ENCODE measurements at places on chromosomes 11 and 22.

GRCh38 chr22:19766240-19766510, 5.6 kb downstream of the TBX1 start:
- no peak for DNase-seq

- no peak for DNase-seq
These were observed 548 bp downstream of the FDXACB1 start for GRCh38 chr11:111878385-111878848.

GRCh38 chr11:116485425-116485824, 287.4 kb downstream of the BUD13 start:
- no peak for DNase-seq

DNA sequence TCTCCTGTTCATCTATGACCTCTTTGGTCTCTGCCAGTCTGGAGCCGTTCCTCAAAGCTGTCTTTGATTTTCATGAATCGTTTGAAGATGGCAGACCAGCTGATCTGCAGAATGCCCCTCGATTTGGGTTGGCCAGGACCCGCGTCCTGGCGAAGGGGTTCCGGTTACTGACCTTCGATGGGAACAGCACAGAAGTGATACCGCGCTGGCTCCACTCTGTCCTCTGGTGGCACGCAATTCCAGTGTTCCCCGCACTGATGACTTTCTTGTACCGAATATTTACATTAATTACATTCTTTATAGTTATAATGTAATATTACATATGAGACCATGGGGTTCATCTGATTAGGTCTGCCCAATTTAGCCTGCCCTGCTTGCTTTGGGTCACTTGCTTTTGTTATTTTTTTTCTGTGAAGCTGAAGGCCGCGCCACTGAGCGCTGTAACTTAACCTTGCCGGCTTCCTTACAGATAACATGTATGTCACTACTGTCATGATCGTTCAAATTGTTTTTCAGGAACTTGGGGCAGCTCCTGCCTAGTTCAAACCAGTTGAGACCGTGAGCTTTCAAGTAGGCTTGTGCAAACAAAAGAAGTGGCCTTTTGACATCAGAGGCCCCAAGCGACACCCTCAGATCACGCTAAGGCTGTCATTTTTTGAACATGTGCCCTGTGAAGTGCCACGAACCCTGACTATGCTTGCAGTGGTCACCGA, 4.1 kb upstream of the USP18 start:
- no peak for DNase-seq

- no peak for DNase-seq
These were observed 194.6 kb downstream of the INSC start for GRCh38 chr11:15309296-15309695.

- DNase-seq, result no peak
These were observed 187.3 kb upstream of the SOX6 start for GRCh38 chr11:16543642-16544041.

GRCh38 chr11:19703211-19703610, 9.4 kb upstream of the NAV2 start:
- no peak for DNase-seq

DNA sequence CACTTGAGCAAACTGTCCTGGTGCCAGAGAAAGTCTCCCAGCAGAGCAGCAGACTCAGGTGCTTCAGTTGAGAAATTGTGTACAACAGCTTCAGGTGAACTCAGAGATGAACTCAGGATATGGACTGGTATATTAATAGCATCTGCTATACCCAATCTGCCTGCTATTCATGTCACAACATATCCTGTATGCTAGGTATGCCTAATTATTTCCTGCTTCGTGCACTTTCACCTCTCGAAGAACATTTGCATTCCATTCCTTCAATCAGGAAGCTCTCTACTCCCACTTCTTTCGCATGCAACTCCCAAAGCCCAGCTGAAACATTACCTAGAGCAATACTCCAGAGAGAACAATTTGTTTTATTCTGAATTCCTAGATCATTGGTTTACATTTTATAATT, 207.7 kb downstream of the KCNA4 start:
- no peak for DNase-seq

- DNase-seq, result no peak
These were observed 25.1 kb downstream of the MMP13 start for GRCh38 chr11:102930451-102930850.

DNA sequence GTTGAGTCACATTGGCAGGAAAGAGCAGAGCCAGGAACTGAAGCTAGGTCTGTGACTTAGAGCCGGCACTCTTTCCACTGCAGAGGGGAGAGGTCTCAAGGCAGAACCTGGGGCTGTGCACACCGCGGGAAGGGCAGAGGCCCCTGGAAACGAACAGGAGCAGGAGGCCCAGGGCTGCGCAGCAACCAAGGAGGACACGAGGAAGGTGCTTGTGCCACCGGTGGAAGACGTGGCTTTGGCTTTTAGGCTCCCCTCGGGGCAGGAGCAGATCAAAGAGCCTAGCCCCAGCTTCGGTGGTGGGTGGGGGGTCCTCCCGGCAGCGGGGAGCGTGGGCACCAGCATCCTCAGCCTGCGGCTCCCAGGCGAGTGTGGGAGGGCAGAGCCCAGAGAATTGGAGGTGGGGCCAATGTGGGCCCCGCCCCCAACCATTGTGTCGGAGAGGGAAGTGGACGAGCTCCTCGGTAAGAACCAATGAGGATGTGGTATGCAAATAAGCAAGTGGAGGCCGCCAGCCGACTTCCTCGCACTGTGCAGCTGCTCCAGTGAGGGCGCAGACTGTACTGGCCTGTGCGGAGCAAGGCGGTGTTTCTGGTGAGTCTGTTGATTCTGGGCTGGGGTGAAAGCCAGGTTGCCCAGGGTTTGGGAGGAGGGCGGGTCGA, at the start of gene CCDC116:
TSS of gene CCDC116 (plus strand) at position 524 of the 659 bp plus-strand sequence. CDS start 422 bp downstream, outside the sequence.
- peak; percentile 52 for DNase-seq

DNA sequence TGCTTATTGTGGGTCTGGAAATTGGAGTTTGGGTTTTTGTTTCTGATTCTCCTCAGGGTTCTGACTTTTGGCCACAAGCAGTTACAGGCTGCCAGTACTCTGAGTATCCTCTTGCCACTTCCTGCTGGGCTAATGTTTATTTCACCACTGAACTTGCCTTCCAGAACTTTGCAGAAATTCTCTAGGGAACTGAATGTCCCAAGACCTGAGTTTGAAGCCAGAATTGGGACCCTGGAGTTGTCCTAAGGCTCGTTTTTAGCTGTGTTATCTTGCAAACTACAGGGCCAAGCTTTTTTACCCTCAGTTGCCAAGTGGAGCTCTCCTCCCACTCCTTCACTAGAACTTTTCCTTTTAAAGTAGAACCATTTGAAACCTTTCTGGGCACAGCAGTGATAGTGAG, 89.9 kb downstream of the FAT3 start:
- DNase-seq, result no peak

GRCh38 chr11:66964495-66964894, 6.3 kb upstream of the PC start:
- no peak for DNase-seq

- no peak for DNase-seq
These were observed 6.1 kb upstream of the SSTR3 start for GRCh38 chr22:37218399-37218770.

GRCh38 chr22:44783581-44783980, 31.2 kb downstream of the ARHGAP8 start:
- no peak for DNase-seq

- no peak for DNase-seq
These were observed 2.9 kb upstream of the HTATIP2 start for GRCh38 chr11:20360650-20361049.

DNA sequence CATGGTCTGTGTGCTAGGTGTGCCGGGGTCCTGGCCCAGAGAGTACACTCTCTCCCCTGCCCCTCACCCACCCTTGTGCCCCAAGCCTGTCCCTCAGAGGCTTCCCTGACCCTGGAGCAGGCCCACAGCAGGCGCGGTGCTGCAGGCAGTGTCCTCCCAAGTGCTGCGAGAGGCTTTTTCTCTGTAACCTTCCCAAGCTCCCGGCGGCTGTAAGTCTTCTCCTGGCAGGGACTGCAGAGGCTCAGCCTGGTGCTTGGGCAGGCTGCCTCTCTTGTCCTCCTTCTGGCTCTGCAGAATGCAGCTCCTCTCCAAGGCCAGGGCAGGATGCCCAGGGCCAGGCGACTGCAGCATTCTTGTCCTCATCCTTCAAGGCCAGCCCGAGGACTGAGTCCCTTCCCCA, 15.9 kb downstream of the RFPL1 start:
- DNase-seq, result no peak

- DNase-seq, result no peak
These were observed 14.8 kb downstream of the SGSM3 start for GRCh38 chr22:40385036-40385782.

- DNase-seq, result no peak
These were observed 90.7 kb downstream of the FAM76B start for GRCh38 chr11:95698676-95699557.

GRCh38 chr11:112150517-112150916, 13.4 kb downstream of the IL18 start:
- no peak for DNase-seq

GRCh38 chr22:35726398-35726797, 8.7 kb downstream of the APOL5 start:
- no peak for DNase-seq

DNA sequence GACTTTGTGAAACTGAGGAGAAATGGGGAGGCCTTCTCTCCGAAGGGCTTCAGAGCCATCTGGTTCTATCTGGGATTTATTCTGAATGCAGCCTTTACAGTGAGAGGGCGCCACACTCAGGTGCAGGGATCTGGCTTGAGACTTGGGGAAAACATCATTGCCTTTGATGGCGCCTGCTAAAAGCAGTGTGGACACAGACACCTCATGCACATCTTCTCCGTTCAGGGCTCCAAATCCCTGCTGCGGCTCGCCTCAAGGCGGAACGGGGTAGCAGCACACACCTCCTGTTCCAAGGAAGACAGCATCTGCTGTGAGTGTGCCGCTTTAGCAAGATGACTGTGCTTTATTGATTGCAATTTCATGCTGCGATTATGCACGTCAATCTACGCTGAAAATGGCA, 37.1 kb upstream of the OLFML1 start:
- no peak for DNase-seq

GRCh38 chr22:47847131-47847890, 1084.9 kb downstream of the TBC1D22A start:
- no peak for DNase-seq

DNA sequence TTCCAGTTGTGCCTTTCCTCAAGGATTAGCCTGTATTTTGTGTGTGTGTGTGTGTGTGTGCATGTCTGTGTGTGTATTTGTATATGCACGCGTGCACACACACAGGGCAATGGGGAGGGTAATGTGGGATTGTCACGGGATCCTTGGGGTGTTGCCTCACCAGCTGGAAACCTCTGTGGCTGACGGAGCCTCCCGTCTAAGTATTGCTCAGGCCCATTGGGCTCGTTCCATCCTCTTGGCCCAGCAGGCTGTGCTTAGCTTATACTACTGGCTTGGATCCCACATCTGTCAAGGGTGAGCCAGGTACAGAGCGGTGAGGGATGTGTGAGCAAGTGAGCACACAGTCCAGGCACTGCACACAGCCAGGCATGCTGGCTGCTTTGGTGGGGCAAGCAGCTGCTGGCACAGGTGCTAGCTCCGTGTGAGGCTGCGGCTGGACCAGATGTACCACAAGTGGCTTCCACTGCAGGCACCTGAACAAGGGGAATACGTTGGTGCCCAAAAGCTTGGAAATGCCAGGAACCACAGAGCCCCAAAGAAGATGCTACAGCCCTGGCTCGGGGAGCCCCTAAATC, 462.8 kb downstream of the NELL1 start:
- no peak for DNase-seq

DNA sequence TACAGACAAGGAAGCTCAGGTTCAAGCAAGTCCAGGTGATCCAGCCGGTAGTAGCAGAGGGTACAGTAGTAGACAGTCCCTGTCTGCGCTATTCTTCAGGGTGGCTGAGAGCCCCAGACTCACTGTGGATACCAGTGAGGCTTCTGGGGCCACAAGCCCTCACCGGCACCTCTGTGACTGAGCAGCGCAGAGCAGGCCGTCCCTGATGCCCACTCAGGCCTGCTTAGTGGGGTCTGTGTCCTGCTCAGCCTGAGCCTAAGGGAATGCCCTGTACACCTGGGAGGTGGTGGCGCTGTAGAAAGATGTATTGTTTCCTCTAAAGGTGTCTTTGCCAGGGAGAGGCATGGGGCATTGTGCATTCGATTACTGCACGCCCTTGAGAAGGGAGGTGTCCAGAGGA, 143.8 kb downstream of the CACNA1I start:
- no peak for DNase-seq

- no peak for DNase-seq
These were observed 7.0 kb downstream of the KIRREL3 start for GRCh38 chr11:126993599-126993998.

DNA sequence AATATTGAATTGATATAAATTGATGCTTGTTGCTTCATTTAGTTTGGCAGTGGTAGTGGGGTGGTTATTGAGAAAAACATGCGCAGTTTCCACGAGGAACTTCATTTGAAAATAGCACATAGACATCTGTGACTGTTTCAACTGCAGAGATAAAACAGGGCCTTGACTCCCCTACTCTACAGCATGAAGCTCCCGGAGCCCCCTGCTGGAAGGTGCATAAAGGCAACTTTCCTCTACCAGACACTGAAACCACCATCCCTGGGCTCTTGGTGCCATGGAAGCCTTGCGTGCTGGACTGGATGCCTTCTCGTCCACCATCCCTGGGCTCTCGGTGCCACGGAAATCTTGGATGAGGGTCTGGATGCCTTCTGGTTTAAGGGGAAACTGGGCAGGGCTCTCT, 195.9 kb downstream of the CSNK2A3 start:
- peak; percentile 15 for DNase-seq

GRCh38 chr11:7605186-7605943, 67.9 kb downstream of the CYB5R2 start:
- DNase-seq, result no peak

GRCh38 chr11:131770801-131771200, 400.4 kb downstream of the NTM start:
- no peak for DNase-seq

DNA sequence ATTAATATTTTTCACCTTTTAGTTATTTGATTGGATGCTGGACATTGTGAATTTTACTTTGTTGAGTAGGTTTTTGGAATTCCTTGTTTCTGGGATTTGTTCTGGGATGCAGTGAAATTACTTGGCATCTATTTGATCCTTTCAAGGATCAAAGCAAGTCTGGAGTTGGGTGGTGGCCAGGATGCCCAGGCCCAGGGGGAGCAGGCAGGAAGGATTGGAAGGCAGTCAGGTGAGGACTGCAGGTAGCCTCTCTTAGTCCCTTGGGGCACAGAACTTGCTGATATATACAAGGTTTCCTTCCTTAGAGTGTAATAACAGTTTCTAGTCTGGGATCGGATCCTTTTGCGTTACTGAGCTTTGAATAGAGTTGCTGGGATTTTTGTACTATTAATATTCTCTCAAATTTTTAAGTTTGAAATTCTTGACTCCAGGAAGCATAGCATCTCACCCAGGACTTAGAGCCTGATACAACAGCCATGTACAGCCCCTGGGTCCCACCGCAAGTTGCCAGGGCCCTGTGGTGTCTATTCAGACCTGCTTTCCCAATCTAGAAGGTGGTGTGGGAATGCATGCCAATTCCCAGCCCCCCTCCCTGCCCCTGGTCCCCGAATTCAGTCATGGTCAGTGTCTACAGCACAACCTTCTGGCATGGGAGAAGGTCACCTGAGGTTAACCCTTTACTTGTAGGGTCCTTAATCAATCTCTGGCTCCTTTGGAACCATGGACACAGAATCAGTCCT, 6.1 kb downstream of the ZNF74 start:
- DNase-seq, result no peak

GRCh38 chr22:19526702-19527111, 2.5 kb upstream of the CLDN5 start:
- no peak for DNase-seq

- DNase-seq, result no peak
These were observed 6.7 kb downstream of the NFAM1 start for GRCh38 chr22:42425337-42425988.

GRCh38 chr11:8090756-8091155, 9.7 kb downstream of the TUB start:
- no peak for DNase-seq

Data from stimulated activated naive CD4-positive, alpha-beta T cell treated with Interleukin-2 at 50 U/mL for 16 hours (primary cell).